Esophagus squamous epithelium (tissue), 5 donors: ENCODE measurements at places on chromosomes 7 and 10.

GRCh38 chr7:153404124-153404523, 644.6 kb downstream of the ACTR3B start:
- no peak for DNase-seq

- no peak for DNase-seq
Measured at GRCh38 chr10:3238115-3238871, 65.7 kb upstream of the PITRM1 start.

DNA sequence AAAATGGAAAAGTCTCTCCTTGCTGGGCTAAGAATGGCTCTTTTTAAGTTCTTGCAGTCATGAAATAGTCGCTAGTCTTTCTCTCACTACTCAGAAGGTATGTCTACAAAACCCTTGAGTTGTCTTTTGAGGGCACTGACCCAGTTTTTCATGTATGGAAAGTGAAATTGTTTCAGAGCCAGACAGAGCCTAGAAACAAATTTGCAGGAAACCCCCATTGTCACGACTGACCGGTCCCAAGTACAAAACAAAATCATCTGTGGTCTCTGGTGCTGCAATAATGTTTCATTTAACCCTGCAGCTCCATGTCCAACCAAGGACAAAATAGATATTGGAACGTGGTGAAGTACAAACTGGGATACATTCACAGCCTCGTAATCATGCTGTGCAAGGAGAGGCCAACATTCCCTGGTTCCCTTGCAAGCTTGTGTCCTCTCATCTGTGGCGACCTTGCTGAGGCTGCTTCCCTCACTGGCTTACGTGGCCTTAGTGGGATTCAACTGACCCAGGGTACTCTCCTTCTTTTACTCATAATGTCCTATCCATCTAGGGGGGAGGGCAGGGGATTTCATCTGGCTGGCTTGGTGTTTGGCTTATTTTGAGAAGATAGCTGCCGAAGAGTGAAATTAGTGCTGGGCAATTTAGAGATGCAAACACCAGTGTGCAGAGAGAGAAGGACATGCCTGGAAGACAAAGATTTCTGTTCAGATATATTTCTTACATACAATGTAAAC, 172.5 kb downstream of the IPMK start:
- DNase-seq: no peak

- DNase-seq: no peak
Measured at GRCh38 chr7:107286751-107287621, 118.2 kb downstream of the HBP1 start.

GRCh38 chr7:88399036-88399435, 92.3 kb upstream of the STEAP4 start:
- no peak for DNase-seq

- no peak for DNase-seq
Measured at GRCh38 chr7:7181519-7182155, 707 bp upstream of the C1GALT1 start.
